ENCODE measurements at places on chromosomes 5 and 9.

GRCh38 chr5:146582051-146582596, 66.1 kb upstream of the GPR151 start:
- DNase-seq: no peak

- DNase-seq: no peak
Measured at GRCh38 chr9:106866243-106866642, 3.3 kb downstream of the ZNF462 start.

GRCh38 chr5:113118298-113118697, 141.7 kb downstream of the DCP2 start:
- no peak for DNase-seq

GRCh38 chr9:123316053-123316718, 39.8 kb upstream of the CRB2 start:
- DNase-seq: no peak

DNA sequence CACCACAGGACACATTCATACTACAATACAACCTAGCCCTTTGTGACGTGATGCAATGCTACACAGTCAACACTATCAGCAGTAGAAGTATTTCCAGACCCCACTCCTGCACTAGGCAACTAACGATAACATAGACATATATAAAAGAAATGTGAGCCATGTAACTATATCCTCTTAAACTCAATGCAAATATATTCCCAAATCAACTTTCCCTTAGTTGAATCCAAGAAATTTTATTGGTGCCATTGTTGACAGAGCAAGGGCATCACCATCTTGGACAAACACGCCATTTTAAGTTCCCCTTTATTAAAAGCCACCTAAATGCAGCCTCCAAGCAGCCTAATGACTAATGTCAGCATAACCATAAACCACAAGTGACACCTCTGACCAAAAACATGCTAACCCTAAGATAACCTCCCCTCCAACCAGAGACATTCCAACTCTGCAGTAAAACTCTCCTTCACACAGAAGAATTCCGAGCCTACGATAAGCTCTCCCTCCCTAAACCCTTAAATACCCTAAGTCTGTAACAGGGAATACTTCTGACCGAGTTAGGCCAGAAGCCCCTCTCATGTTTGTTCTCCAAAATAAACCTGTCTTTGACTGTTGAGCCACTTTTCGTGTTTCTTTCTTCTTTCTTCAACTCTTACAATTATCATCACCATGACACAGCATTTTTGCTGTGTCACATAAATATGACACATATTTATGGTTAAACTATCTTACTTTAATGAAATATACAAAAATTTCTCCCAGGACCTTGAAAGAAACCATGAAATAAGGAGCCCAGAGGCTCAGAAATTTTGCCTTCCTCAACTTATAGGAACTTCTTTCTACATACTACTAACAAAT, 1497.8 kb downstream of the EFNA5 start:
- no peak for DNase-seq

DNA sequence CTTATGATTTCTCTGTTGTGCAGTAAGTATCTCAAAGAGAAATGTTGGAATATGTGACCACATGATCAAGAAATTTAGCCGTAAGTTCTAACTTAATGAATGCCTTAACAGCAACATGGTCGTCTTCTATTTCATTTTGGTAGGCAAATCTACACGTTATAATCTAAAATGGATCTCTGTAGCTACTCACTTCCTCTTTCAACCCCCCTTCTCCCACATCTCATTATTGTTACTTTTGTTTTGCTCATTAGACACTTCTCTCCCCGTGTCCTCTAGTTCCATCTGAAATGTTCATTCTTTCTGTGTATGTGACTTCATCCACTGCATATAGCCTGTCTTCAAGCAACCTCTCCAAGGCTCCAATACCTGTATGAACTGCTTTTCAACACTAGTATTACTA, 27.1 kb upstream of the LPAR1 start:
- DNase-seq: no peak

- no peak for DNase-seq
Measured at GRCh38 chr9:34163434-34163833, 15.4 kb upstream of the UBAP1 start.

DNA sequence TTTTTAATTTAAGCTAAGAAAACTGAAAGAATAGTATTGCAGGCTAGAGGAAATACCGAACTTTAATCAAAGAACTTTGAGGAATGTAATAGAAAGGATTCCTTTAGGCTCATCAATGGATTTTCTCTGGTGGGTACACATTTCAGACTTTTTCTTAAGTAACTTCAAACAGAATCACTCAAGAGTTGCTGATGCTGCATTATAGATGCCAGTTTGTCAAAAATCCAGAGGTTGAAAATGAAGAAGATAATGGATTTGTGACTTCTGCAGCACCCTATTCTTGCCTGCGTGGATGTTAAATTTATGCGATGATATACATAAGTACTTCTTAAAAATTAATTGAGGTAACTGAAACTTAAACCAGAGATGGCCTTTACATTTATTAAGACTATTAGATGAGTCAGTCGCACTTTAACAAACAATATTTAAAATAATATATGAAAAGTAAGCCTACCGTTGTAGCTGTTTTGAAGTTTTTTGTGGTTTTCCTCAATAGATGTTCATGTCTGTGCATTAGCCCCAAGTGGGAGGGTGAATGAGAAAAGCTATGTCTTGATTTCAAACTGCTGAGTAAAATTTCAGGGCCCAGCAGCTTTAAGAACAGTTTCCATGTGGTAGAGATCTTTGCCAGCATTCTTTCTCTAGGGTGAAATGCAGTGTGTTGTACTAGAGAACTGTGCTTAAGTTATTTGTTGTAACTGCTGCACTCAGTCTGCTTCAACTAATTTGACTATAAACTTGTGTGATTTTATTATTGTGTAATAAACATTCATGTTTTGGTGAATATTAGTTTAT, at the start of gene OGN:
TSS of gene OGN (minus strand) at position 537 of the 795 bp plus-strand sequence. CDS start 1,171 bp downstream, outside the sequence.
- no peak for DNase-seq

- peak; percentile 28 for DNase-seq
Measured at GRCh38 chr9:129176701-129177442, 1.2 kb downstream of the IER5L start.

GRCh38 chr5:43396762-43397304, 15.4 kb downstream of the CCL28 start:
- DNase-seq: peak; percentile 74

DNA sequence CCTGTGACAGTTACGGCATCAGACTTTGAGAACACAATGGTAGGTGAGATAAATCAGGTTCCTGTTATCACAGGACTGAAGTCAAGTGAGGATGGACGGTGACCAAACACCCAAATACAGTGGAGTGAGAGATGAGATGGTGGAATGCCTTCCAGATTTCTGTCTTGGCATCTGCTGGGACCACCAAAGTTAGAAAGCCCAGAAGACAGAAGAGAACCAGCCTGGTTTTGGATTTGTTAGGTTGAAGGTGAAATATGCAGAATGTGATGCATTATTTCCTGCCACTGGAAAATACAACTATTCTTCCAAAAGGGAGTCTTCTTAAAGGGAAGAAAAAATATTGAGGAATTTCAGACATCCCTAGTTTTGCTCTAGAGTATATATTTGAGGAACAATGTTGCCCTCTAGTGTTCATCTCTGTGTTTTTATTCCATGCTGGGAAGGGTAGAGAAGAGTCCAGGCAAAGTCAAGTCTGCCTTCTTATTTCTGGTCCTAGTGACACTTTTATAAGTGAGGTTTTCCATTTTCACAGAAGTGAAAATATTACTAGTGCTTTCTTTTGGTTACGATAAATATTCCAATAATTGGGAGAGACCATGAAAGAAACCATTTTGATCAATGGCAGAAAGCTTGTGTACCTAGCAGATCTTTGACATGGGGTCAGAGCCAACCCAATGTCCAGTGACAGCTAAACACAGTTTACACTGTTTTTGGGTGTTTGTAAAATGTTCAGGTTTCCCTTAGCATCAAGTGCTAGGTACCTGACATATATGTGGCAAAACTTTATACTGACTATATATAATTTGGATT, 142.3 kb upstream of the ANKH start:
- no peak for DNase-seq

DNA sequence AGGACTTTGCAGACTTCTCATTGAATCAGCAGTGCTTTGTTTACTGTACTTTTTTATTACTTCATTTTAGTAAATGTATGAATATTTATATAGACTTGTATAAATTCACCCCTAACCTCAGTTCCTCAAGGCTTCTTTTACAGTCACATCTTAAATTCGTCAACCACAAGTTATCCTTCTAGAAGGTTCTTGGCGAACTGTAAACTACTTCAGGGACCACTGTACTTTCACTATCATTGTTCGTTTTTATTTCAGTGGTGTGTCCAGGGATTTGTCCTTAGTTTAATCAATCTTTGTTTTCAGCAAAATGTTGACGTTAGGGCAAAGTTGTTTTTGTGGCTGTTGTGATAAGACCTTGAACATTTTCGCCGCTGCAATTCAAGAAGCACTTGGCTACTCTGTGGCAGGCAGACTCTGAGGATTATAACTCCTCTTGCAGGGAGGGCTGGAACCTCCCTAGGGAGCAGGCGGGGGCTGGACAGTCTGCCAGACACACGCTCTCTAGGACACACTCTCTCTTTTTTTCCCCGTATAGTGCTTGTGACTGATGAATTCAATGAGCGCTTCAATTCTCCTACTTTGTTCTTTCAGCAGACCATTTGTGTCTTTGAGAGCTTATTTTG, 252.8 kb downstream of the FBXL7 start:
- no peak for DNase-seq
